ENCODE measurements at places on chromosomes 2 and 18.

- DNase-seq, result no peak
- peaks cover 4% of the 10 kb centered on the region for H3K27me3 ChIP-seq
- H3K27ac ChIP-seq, result no peak overlapping the region
- no peaks in the 10 kb centered on the region for H3K36me3 ChIP-seq
- H3K4me1 ChIP-seq, result no peaks in the 10 kb centered on the region
- no peak overlapping the region for H3K4me3 ChIP-seq
These were observed 170.4 kb downstream of the KCNE4 start for GRCh38 chr2:223222397-223222796.

DNA sequence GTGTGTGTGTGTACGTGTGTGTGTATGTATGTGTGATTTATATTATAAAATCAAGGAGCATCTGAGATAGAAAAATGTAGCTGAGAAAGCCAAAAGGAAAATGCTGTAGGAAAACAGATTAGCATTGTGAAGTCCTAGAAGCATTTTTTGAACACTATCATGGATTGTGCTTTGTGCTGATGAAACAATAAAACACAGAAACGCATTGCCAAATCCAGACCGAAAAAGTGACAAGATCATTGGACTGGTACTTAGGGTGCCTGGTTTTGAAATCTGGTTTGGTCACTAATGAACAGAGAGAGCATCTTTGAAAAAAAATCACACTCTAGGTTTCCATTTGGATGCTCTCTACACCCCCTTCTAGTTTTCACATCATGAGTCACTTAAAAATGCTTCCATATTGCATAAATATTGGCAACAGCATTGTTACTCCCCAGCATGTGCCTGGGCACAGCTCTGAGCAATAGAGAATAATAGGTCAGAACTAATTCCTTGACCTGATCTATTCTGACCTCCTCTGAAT lies 214.6 kb upstream of the LRRTM1 start:
- no peaks in the 10 kb centered on the region for H3K4me1 ChIP-seq
- no peak overlapping the region for H3K27ac ChIP-seq
- H3K36me3 ChIP-seq, result no peaks in the 10 kb centered on the region
- H3K4me3 ChIP-seq, result no peak overlapping the region
- no peak for DNase-seq

- no peak overlapping the region for H3K4me3 ChIP-seq
- H3K4me1 ChIP-seq, result peaks cover 11% of the 10 kb centered on the region
- H3K27me3 ChIP-seq, result no peaks in the 10 kb centered on the region
- no peak for DNase-seq
- H3K27ac ChIP-seq, result no peak overlapping the region
- H3K36me3 ChIP-seq, result peaks cover 12% of the 10 kb centered on the region
These were observed 94.2 kb downstream of the POLR1A start for GRCh38 chr2:86011449-86011941.

GRCh38 chr18:23453680-23454058 lies 582 bp downstream of the RIOK3 start:
- H3K27ac ChIP-seq, result peak overlapping the region; percentile 99
- no peak for DNase-seq
- peaks cover 28% of the 10 kb centered on the region for H3K4me1 ChIP-seq
- H3K27me3 ChIP-seq, result no peaks in the 10 kb centered on the region
- peaks cover 11% of the 10 kb centered on the region for H3K36me3 ChIP-seq
- peak overlapping the region; percentile 99 for H3K4me3 ChIP-seq

- H3K27ac ChIP-seq, result no peak overlapping the region
- H3K4me3 ChIP-seq, result no peak overlapping the region
- peaks cover 12% of the 10 kb centered on the region for H3K36me3 ChIP-seq
- no peaks in the 10 kb centered on the region for H3K4me1 ChIP-seq
These were observed 20.4 kb downstream of the RBM43 start for GRCh38 chr2:151241224-151241623.

- H3K4me3 ChIP-seq, result peak overlapping the region; percentile 95
- peak; percentile 38 for DNase-seq
- peaks cover 34% of the 10 kb centered on the region for H3K36me3 ChIP-seq
- H3K4me1 ChIP-seq, result peaks cover 25% of the 10 kb centered on the region
- no peaks in the 10 kb centered on the region for H3K27me3 ChIP-seq
- peak overlapping the region; percentile 98 for H3K27ac ChIP-seq
These were observed 1.1 kb upstream of the MAT2A start for GRCh38 chr2:85537600-85538506.

DNA sequence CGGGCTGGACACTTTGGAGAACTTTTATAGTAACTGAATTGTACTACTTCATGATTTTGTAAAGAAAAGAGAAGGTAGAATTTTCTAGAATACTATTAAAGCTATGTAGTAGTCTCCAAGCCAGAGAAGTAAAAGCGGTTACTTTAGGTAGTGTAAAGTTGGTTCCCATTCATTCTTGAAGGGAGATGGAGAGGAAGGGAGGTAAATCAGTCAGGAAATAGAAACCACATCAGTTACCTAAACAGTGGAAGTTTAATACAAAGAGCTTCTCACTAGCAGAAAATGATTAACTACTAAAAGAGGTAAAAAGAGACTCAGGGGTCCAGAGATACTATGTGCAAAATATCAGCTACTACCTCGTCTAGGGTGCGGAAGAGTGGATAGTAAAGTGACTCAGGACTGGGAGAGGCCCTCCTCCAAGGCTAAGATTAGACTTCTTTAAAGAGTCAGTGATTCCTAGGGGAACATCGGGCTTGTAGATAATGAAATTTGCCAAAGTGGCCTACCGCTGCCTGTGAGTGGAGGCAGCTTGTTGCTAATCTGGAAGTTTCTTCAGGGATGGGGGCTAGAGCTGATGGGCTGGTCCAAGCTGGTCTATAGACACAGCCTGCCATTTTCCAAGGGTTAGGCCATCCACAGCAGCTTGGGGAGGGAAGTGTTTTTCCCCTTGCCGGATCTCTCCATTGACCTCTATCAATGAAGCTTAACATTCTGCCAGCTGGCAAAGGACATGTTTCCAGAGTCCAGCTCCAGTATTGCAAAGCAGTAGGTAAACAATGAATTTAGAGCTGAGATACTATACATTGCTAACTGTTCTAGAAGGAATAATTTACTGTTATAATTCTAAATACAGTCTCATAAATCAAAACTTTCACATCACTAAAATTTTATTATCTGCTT lies 246.4 kb upstream of the BOD1L2 start:
- peaks cover 3% of the 10 kb centered on the region for H3K36me3 ChIP-seq
- DNase-seq, result no peak
- no peak overlapping the region for H3K27ac ChIP-seq
- H3K4me1 ChIP-seq, result no peaks in the 10 kb centered on the region
- H3K4me3 ChIP-seq, result no peak overlapping the region

GRCh38 chr2:74603282-74604000 lies 44.7 kb downstream of the M1AP start:
- no peak overlapping the region for H3K27ac ChIP-seq
- no peaks in the 10 kb centered on the region for H3K36me3 ChIP-seq
- H3K4me1 ChIP-seq, result peaks cover 6% of the 10 kb centered on the region
- no peak for DNase-seq
- H3K4me3 ChIP-seq, result no peak overlapping the region

- H3K4me3 ChIP-seq, result no peak overlapping the region
- DNase-seq, result no peak
- H3K4me1 ChIP-seq, result peaks cover 26% of the 10 kb centered on the region
- peaks cover 19% of the 10 kb centered on the region for H3K36me3 ChIP-seq
- no peaks in the 10 kb centered on the region for H3K27me3 ChIP-seq
These were observed 8.5 kb downstream of the SEC11C start for GRCh38 chr18:59148192-59148591.

DNA sequence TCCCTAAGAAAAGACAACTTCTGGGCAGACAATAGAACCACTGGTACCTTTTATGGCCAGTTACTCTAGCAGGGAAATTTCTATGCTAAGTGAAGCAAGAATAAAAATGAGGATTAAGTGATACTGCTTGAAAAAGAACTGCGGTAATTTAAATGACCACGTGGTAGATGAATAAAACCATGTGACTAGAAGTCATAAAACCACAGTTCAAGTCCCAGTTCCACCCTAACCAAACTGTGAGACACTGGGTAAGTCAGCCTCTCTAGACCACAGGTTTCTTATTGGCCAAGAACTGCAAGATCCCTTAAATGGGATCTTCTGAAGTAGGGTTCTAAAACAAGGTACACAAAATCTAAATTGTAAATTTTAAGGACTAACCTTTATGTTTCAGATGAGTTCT lies 12.7 kb downstream of the TMEM237 start:
- no peaks in the 10 kb centered on the region for H3K4me1 ChIP-seq
- H3K27me3 ChIP-seq, result no peaks in the 10 kb centered on the region
- H3K36me3 ChIP-seq, result peaks cover 10% of the 10 kb centered on the region
- no peak overlapping the region for H3K4me3 ChIP-seq

DNA sequence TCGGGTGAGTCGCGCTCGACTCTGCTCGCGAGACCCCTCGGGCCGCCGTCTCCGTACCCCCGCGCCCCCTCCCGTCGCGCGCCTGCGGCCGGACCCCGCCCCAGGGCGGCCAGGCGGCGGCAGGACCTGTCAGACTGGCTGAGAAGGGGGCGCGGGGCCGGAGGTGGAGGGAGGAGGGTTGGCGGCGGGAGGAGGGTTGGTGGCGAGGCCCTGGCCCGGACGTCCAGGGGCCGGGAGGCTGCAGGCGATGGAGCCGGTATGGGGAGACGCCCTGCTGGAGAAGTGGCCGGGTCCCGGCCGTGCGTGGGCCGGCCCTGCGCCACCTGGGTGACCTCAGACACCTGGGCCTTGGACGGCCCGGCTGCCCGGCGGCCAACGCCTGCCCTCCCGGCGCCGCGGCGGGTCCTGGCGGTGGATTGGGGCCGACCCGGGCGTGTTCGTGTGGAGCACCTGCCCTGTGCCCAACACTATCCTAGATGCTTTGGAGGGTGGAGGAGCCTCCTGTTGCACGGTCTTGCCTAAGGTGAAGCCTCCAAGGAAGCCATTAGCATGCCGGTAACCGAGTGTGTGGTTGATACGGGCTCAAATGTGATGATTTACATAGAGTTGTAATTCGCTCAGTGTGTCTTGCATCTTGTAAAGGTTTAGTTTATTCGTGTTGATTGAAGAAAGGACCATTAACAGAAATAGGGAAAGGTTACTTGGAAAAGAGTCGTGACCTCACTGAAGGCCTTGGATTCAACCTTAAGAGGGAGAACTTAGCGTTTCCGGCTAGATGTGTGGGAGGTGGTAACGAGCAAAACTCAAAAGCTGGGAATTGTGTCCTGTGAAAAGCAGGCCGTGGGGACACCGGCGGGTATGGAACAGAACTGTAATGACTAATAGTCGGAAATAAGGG lies 550 bp downstream of the MYL12B start:
- peak overlapping the region; percentile 94 for H3K4me3 ChIP-seq
- peaks cover 79% of the 10 kb centered on the region for H3K4me1 ChIP-seq
- H3K27me3 ChIP-seq, result no peaks in the 10 kb centered on the region
- peaks cover 25% of the 10 kb centered on the region for H3K36me3 ChIP-seq
- peak; percentile 15 for DNase-seq

DNA sequence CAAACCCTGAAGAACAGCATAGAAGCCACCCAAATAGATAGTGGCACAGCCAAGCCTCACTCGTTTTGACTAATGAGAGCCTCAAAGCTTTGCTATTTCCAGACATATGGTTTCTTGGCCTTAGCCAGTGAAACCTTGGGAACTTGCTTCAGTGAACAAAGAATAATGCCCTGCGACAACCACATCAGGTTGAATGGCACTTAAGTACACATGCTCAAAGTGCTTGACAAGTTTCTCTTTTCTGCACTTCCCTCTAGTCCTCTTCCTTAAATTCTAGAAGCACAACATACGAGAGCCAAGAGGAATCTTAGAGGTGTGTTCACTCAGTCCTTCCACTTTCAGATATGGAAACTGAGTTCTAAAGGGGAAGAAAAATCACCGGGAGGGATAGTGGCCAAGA lies 258.3 kb downstream of the HAUS1 start:
- no peaks in the 10 kb centered on the region for H3K4me1 ChIP-seq
- H3K27me3 ChIP-seq, result no peaks in the 10 kb centered on the region
- no peak overlapping the region for H3K4me3 ChIP-seq
- no peak for DNase-seq
- peaks cover 7% of the 10 kb centered on the region for H3K36me3 ChIP-seq

DNA sequence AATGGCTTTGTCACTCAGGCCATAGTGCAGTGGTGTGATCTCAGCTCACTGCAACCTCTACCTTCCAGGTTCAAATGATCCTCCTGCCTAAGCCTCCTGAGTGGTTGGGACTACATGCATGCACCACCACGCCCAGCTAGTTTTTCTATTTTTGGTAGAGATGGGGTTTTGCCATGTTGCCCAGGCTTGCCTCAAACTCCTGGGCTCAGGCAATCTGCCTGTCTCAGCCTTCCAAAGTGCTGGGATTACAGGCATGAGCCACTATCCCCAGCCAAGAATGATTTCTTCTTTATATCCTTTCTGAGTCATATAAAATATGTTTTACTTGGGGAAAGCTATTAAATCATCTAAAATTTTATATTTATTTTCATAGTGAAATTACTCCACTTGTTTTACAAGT lies 61.3 kb downstream of the CYBRD1 start:
- H3K27ac ChIP-seq, result no peak overlapping the region
- H3K4me3 ChIP-seq, result no peak overlapping the region
- H3K36me3 ChIP-seq, result no peaks in the 10 kb centered on the region
- H3K27me3 ChIP-seq, result peaks cover 23% of the 10 kb centered on the region

DNA sequence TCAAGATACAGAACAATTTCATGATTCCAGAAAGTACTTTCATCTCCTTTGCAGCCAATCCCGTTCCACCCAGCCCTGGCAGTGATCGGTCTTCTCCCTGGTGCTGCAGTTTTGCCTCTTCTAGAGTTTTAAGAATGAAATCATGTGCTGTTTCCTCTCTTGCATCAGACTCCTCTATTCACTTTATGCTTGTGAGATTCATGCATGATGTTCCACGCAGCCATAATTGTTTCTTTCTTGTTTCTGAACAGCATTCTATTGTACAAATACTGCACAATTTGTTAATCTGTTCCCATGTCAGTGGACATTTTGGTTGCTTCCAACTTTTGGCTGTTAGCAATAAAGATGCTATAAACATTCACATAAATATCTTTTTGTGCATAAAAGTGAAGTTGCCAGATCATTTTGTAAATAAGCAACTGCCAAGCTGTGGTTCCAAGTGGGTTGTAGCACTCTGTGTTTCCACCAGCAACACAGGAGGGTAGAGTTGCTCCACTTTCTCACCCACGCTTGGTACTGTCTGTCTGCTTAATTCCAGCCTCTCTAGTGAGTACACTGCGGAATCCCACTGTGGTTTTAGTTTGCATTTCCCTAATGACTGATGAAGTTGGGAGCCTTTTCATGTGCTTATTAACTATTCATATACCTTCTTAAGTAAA lies 104.5 kb downstream of the TWIST2 start:
- H3K36me3 ChIP-seq, result no peaks in the 10 kb centered on the region
- no peak for DNase-seq
- no peak overlapping the region for H3K27ac ChIP-seq
- H3K4me3 ChIP-seq, result no peak overlapping the region

- H3K4me1 ChIP-seq, result no peaks in the 10 kb centered on the region
- no peaks in the 10 kb centered on the region for H3K27me3 ChIP-seq
- H3K36me3 ChIP-seq, result no peaks in the 10 kb centered on the region
- no peak for DNase-seq
These were observed 737.4 kb upstream of the SALL3 start for GRCh38 chr18:78242254-78242643.
